ENCODE measurements at places on chromosomes 3 and 15.

DNA sequence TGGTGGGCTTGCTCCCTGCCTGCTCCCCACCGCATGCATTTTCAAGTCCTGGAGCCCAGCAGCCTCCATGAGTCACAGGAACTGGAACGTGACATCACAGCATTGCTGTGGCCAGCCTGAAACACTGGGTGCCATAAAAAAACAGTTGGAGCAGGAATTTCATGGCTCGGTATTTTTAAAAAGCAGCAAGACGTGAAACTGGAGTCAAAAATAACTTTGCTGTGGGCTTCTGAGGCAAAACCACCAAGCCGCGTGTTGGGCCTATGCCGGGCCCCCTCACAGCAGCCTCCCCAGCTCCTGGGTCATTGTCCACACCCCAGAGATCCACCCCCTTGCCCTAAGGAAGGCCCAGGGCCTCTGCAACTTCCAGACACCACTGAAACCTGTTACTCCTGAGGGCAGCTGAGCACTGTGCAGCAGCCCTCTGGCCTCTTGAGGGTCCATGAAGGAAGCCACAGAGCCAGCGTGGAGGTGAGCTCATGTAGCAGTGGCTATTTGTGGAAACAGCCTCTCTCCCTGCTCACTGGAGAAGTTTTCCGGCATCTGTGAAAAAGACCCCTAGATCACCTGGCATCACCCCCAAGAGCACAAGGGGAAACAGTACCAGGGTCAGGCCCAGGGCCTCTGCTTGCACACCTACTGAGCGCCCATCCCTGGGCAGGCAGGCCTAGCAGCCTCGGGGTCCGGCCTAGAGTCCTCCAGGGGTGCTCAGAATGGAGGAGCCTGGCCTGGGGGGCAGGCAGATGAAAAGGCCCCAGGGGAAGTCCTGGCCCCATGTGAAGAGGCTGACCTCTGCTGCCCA lies 34.0 kb upstream of the DUSP7 start:
- ATAC-seq: peak; percentile 76

GRCh38 chr3:194185221-194185620 lies 49.3 kb downstream of the HES1 start:
- ATAC-seq: no peak

GRCh38 chr3:135929670-135930069 lies 35.9 kb upstream of the PPP2R3A start:
- peak; percentile 74 for ATAC-seq

DNA sequence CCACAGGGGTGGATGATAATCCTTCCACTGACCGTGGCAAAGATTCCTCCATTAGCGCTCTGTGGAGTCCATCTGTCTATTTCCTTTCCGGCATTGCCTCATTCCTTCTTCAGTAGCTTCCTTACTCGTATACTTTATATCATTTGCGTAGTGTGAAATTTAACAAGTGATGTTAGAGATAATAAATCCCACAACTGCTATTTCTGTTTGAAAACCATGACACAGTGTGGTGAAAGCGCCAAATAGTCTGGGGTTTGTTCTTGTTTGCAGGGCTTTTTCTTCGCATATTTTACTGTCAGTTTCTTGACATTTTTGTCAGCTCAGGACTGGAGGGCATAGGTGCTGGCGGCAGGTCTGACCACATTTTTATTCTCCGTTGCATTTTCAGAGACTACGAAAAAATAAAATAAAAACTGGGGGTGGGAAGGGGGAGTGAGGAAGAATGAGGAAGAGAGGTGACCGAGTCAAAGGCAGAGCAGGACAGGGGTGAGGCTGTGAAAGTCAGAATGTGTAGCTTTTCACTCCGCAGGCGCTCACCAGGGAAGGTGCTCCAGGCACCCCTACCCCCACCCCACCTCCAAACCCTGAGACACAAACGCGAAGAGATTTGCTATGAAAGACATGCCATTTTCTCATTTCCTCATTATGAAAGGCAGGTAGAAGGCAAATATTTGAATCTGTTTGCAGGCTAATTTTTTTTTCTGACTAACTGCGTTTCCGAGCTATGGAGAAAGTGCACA lies 965.0 kb downstream of the MCTP2 start:
- no peak for ATAC-seq

GRCh38 chr3:195221015-195221853 lies 49.7 kb downstream of the XXYLT1 start:
- ATAC-seq: peak; percentile 33

DNA sequence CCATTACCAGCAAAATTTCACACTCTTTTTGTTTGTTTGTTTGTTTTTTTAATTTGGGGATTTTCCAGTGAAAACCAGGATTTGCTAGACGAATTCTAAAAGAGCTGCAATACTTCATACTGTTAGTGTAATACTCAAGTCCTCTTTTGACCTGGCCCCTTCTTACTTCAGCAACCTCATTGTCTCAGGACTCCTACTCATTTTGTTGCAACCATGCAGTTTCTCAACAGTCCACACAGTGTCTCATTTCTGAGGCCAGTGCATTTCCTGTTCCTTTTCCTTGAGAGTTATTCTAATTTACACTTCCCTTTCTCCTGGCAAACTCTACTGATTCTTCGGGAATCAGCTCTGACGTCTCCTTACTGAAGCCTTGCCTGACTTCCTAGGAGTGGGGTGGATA lies 35.6 kb downstream of the NSUN3 start:
- ATAC-seq: no peak

- ATAC-seq: no peak
Observed at GRCh38 chr15:88193415-88193814, 63.1 kb downstream of the NTRK3 start.

DNA sequence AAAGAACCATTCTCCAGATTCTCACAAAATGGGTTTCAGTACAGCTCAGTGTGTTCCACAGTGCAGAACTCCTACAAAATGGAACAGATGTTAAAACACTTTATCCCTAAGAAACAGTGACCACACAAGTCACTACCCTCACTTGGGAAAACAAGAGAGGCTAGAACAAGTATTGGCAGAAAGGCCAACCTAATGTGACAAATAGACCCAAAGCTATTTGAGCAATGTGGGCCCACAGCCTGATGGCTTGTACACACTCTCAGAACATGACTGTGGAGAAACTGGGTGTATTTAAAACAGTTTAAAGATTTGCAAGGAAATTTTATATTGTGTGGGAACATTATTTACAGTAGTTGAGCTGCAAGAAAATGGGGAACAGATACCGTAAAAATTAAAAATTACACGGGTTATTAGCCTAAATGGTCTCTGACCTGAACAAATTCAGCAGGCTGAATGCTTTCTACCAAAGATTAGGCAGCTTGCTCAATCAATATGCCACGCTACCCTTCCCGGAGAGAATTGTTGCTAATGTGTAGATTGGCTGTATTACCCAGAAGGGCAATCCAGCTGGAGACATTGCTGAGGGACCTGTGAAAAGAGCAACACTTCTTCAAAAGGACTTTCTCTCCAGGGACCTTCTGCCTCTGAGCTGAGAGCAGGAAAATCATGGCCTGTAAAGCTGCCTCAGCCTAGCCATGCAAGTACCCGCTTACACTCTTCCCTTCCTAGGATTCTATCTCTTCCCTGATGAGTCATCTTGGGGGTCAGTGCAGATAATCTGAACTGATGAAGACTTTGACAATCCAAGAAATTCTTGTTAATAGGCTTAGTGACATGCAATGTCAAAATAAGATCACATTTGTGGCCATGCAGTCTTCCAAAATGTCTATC lies 97.1 kb downstream of the STRIT1 start:
- no peak for ATAC-seq

GRCh38 chr3:16741103-16741758 lies 136.0 kb upstream of the DAZL start:
- peak; percentile 88 for ATAC-seq

DNA sequence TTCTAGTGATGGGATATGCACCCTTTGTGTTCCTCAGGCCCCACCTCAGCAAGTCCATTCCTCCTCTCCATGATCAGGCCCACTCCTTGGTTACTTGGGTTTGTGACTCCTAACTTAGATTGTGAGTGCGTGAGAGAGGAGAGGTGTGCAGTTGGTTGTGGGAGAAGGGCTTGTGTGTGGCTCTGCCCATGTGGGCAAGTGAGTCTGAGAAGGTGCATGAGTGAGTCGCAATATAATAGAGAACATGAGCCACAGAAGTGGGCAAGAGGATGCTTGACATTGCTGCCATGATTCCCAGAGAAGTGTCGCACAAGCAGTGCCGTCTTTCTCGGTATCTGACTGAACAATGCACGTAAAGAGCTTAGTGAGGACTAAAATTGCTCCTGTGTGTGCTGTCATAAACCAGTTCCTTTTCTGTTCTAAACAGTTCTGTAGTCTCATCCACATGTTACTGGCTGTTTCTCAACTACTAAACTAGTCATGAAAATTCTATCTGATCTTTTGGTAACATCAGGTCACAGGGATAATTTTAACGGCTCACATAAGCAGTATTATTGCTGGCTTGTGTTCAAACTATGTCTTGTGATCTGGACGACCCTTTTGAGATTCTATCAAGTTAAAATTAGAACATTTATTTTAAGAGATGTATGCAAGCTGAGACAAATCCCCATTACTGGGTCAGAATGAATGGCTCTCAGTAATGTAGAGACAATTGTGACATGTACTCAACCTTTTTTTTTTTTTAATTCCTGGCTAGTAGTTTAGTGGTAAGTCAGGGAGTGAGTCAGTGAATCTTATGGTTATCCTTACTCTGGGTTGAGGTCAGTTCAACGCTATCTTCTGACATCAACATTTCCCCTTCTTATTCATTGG lies 25.6 kb downstream of the GYG1 start:
- ATAC-seq: peak; percentile 85

DNA sequence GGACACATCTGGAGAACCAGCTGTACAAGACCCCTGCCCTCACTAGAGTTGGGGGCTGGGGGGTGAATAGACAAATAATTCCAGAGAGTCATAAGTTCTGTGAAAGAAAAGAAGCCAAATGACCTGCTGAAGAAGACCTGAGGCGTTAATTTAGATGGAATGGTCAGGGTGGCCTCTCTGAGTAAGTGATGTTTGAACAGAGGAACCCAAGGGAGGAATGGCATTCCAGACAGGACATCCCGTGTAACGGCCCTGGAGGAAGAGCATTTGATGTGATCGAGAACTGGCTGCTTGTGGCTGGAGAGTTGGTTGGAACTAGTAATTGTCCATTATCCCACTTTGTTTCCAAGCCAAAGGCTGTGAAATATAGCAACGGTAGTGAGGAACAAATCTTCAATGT lies 1.7 kb downstream of the NR2C2 start:
- ATAC-seq: no peak

- ATAC-seq: no peak
Observed at GRCh38 chr15:74504418-74504817, 36.6 kb upstream of the ARID3B start.

DNA sequence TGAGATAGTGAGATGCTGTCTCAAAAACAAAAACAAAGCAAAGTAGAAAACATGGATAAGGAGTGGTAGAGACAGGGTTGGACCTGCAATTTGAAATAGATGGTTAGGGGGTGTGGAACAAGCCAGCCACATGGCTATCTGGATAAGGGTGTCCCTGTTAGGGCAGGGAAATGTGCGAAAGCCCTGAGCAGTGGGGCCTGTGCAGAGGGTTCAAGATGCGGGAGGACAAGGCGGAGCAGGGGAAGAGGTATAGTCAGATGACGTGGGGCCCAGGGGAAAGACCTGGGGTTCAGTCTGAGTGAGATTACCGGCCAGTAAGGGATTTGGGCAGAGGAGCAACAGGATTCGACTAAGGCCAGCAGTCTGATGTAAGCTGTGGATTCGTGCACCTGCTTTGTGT lies 18.4 kb upstream of the NR2E3 start:
- no peak for ATAC-seq

DNA sequence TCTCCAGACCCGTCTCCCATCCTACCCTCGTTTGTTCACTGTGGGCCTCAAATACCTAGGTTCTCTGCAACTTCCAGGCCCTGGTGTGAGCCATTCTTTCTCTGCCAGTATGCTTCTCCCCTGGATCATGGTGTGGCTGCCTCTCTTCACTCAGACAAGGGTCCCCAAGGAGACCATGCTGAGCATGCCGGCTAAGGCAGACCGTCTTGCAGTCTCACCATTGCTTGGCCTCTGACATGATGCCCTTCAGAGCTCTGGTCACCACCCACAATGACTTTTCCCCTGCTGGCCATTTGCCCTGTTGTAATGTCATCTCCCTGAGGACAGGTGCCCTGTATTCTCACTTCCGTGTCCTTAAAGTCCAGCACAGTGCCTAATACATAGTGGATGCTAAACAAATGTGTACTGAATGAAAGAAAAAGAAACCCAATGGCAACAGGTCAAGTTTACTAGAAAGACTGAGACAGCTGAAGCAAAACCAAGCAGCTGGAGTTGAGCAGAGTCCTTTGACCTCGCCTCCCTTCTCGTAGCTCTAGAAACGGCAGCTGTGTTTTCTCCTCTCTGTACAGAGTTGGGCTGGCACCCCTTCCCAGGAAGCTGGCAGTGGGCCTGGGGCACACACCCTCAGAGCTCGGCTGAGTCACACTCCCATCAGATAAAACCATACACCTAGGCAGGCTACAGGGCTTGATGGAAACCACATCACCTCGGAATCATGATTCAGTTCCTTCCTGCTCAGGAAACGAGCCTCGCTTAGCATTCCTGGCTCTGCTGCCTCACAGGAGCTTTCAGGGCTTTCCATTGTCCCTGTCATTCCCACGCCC lies 8.6 kb downstream of the TLR9 start:
- peak; percentile 74 for ATAC-seq

- ATAC-seq: no peak
Observed at GRCh38 chr3:54515441-54516213, 393.3 kb downstream of the CACNA2D3 start.

DNA sequence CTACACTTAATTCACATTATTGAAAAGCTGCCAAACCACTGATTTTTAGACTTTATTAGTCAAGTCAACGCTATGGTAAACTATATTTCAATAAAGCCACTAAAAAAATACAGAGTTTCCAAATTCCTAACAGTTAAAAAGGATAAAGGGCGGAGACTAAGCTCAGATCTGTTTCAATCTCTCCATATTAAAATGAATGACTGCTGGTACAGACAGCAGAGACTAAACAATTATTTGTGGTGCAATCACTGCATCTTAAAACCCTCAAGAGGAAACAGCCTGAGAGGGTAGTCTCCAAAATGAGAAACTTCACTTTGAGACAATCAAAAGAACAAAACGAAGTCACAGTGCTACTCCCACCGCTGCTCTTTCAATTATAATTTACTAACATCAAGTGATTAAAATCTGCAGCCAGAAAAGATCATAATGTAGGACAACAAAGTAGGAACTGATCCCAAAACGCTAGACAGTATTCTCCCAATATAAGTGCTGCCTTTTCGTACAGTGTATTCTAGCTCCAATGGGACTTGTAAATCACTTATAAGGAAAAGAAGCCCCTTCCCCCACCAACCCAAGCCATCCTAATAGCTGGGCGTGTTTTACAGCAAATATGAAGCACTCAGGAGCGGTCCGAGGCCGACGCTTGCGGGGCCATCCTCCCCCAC lies 1.2 kb downstream of the UBP1 start:
- peak; percentile 0 for ATAC-seq

GRCh38 chr3:167187221-167187620 lies 192.9 kb downstream of the ZBBX start:
- ATAC-seq: no peak

Measured in SK-N-SH treated with all-trans-retinoic acid at 6 μM for 48 hours (cell line).